Ascending aorta (tissue), 2 donors: ENCODE measurements at places on chromosomes 3 and 15. TPM values are rescaled to one million over a fixed set of nuclear protein-coding genes. Genes with fewer than 3 reads are reported as not detected.

The UTS2B gene
- 16.8 TPM for total RNA-seq

DNA sequence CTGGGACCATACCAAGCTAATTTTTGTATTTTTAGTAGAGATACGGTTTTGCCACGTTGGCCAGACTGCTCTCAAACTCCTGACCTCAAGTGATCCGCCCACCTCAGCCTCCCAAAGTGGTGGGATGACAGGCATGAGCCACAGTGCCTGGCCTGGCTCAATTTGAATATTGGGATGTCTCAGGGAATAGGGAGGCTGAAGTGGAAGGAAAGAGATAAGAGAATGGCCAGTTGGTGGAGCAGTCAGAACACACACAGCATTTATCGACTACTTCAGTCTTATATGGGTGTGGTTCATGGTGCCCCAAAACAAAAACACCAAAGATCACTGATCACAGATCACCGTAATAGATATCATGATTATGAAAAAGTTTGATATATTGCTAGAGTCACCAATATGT, 144.4 kb downstream of the GMNC start:
- H3K27me3 ChIP-seq: no peaks in the 10 kb centered on the region
- no peaks in the 10 kb centered on the region for H3K36me3 ChIP-seq
- no peaks in the 10 kb centered on the region for H3K4me1 ChIP-seq
- H3K4me3 ChIP-seq: no peak overlapping the region
- H3K27ac ChIP-seq: no peak overlapping the region
- DNase-seq: no peak

DNA sequence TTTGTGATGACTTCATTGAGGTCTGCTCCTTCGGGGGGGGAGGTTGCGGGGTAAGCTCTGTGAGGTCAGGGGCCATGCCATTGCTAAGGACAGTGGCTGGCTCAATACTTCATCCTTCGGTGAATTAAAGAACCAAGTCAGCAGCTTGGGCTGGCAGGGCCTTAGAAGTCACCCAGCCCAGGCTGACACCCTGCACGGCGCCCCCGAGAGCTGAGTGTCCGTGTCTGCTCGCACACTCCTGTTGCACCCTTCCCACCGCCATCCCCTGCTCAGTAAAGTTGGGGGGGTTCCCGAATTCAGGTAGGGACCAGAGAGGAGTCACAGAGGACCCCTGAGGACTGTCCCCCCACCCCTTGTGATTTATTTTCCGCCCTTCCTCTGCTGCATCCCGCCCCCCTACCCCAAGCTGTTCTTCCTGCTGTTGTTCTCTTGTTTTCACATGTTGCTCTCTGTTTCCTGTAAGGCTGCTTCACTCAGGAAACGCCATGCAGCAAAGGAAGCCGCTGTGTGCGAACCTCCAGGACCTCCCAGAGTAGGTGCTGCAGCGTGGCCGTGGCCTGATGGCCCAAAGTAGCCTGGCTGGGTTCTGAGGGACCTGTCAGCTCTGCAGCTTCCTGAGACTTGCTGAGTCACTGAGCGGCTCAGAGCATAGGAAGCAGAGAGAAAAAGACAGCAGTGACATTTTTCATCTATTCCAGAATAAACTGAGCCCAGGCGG, 14.4 kb downstream of the EFCC1 start:
- H3K27me3 ChIP-seq: no peaks in the 10 kb centered on the region
- no peak overlapping the region for H3K4me3 ChIP-seq
- no peaks in the 10 kb centered on the region for H3K4me1 ChIP-seq
- H3K27ac ChIP-seq: no peak overlapping the region
- no peaks in the 10 kb centered on the region for H3K36me3 ChIP-seq

GRCh38 chr3:98406034-98406433, 15.6 kb downstream of the OR5K3 start:
- no peaks in the 10 kb centered on the region for H3K36me3 ChIP-seq
- no peaks in the 10 kb centered on the region for H3K4me1 ChIP-seq
- no peaks in the 10 kb centered on the region for H3K27me3 ChIP-seq
- H3K27ac ChIP-seq: no peak overlapping the region
- no peak for DNase-seq
- no peak overlapping the region for H3K4me3 ChIP-seq

The KBTBD13 gene
- 0.21 TPM for total RNA-seq

The SPATA12 gene
- not detected for total RNA-seq
